Keratinocyte (primary cell): ENCODE measurements at places on chromosomes 4 and X.

DNA sequence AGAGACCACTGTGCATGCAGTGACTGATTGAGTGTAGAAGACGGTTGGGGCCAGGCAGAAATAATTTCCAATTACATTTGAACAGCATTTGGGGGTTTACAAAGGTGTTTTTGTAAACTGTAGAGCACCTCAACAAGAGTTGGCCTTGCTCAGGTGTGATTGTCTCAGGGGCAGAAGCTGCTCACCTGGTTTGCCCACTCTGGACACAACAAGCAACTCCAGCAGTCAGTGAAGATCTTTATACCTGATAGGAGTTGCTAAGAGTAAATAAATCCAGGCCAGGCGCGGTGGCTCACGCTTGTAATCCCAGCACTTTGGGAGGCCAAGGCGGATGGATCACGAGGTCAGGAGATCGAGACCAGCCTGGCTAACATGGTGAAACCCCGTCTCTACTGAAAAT lies 221.3 kb downstream of the RAB28 start:
- DNase-seq = no peak

DNA sequence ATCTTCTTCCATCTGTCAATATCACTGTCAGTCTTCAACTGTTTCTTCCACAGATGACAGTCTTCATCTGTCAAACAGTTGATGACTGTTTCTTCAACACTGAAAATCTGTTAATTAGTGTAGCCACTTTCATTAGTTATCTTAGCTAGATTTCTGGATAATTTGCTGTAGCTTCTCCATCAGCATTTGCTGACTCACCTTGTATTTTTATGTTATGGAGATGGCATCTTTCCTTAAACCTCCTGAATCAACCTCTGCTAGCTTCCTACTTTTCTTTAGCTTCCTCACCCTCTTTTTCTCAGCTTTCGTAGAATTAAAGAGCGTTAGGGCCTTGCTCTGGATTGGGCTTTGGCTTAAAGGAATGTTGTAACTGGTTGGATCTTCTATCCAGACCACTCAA lies 25.1 kb downstream of the USP53 start:
- DNase-seq = no peak

DNA sequence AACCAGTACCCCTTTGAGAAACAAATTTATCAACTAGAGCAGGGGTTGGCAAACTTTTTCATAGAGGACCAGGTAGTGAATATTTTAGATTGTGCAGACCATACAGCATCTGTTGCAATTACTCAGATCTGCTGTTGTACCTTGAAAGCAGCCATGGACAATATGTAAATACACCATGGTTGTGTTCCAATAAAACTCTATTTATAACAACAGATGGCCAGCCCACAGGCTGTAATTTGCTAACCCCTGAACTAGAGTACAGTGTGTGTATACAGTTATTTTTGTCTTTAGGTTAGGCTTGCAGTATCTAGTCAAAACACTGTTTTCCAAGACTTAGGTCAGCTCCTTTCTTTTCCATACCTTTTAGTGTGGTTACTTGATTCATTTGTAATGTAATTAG lies 54.4 kb downstream of the PHKA1 start:
- DNase-seq = no peak

DNA sequence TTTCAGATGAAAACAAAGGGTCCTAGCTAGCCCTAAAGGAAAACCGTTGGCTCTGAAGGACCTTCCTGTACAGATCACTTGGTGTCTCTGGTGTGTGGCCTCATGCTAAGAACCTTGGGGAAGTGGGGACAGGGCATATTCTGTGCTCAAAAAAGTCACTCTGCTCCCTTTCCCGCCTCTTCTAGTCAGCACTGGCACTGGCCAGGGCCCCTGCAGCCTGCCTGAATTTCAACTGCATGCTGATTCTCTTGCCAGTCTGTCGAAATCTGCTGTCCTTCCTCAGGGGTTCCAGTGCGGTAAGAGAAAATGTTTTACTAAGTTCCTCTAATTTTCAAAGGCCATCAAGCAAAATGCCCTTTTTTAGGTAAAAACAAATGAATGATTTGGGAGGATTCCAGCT lies 3.4 kb downstream of the CYBB start:
- no peak for DNase-seq

GRCh38 chr4:6367371-6367851 lies 97.8 kb downstream of the WFS1 start:
- no peak for DNase-seq

DNA sequence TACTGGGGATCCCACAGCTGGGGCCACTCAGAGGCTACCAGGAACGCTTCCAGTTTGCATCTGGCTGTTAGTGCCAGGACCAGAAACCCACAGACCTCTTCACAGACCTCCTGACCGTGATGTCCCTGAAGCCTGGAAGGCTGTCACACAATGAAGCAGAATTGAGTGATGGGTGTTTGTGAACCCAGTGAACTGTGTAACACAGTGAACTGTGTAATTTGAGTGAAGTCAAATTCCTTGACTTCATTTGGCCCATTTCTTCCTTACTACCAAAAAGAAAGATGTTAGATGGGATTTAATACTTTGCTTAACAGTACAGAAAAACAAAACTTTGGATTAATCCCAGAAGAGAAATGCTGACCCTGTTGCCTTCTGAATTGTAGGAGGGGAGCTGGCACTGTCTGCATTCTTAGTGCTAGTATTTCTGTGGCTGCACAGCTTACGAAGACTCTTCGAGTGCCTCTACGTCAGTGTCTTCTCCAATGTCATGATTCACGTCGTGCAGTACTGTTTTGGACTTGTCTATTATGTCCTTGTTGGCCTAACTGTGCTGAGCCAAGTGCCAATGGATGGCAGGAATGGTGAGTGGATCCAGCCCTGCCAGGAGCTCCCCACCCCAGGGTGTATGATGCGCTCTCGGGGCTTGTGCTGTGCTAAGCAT lies 17.8 kb downstream of the SRD5A3 start:
- no peak for DNase-seq

DNA sequence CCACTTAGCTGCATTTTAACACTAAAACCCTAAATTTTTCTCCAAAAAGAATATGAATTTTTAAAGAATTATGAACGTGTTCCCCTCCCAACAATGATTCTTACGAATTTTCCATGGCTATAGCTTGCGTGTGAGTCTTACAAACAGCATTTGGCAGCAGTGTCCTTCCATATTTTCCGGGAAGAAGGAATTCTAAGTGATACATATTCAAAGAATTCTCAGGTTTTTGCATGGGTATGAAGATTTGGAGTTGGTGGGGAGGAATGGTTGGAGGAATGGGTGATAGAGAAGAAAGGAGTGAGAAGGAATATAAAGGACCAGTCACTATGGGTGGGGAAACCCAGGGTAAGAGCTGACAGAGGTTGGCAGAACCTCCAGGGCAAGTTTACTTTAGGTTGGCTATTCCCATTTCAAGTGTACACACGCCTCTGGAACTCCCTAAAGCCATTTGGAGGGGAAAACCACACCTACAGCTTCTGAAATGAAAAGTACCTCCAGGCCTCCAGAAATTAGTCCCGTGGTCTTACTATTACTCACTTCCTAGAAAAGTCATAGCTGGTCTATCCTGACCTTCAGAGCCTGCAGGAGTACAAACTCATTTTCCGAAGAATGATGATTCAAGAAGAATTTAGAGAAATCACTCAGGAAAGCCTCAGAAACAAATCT lies 420.8 kb upstream of the DIPK2B start:
- DNase-seq = peak; percentile 87

- no peak for DNase-seq
Observed at GRCh38 chr4:85372966-85373365, 102.0 kb upstream of the ARHGAP24 start.

GRCh38 chr4:165457793-165458192 lies 79.0 kb downstream of the CPE start:
- no peak for DNase-seq

DNA sequence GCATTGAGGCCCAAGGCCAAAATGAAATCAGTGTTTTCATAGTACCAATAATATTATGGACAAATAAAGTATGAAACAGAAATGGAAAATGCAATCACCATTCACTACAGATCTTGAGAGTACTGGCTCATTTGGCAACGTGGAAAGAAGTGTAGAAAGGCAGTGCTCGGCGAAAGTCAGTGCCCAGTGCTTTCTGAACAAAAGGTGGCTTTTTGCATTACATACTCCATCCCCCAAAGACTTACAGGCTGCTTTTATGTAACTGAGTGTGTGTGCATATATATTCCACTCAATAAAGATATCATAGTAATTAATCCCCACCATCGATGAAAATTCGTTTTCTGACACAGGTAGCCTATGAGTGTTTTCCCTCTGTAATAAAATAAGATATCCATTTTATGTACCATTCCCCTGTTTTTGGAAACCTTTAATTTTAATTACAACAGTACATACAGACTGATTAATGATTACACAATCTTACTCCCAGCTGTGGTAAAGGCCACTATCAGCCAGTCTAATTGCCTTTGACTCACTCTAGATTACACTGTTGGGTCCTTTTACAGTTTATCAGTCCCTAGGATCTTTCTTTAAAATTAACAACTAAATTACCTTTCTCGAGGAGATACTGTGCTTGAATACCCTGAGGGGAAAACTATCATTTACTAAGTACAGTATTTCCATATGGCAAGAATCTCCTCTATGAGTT lies 65.9 kb downstream of the MAD2L1 start:
- DNase-seq = no peak

DNA sequence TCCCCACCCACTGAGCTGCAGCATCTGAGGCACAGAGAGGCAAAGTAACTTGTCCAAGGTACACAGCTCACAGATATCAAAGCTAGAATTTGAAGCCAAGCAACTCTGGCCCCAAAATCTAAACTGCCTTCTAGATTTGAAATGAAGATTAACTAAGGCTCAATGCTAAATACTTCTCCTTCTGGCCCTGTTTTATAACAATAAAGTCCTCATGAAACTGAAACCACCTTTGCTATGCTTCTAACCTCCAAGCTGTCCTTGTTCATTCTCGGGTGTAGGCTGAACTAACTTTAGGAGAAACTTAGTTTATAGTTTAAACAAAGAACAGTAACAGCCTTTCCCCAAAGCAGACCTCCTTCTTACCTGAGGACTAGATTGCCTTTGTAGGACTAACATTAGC lies 93.6 kb downstream of the DCTD start:
- no peak for DNase-seq

GRCh38 chrX:84322083-84322827 lies 134.3 kb upstream of the RPS6KA6 start:
- DNase-seq = no peak

GRCh38 chr4:183443655-183444213 lies 702 bp upstream of the CDKN2AIP start:
- DNase-seq = no peak

DNA sequence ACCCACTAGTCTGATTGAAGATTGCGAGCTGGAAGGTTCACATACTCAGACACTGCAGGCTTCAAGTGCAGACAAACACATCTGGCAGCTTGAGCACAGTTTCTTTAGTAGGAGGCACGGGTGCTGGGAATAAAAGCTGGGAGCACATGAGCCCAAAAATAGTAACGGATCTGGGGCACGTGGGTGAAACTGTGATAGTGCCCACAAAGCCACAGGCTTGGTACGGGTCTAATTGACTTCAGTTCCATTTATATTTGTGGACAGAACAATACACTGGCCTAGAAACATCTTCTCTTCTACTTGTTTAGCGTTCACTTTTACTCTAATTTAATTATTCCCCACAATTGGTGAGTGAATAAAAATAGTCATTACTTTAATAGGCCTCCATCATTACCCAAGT lies 2370.7 kb downstream of the PCDH7 start:
- no peak for DNase-seq

GRCh38 chrX:87634361-87634760 lies 116.8 kb downstream of the KLHL4 start:
- DNase-seq = no peak

- no peak for DNase-seq
Observed at GRCh38 chr4:14400307-14400706, 602.0 kb upstream of the CPEB2 start.

DNA sequence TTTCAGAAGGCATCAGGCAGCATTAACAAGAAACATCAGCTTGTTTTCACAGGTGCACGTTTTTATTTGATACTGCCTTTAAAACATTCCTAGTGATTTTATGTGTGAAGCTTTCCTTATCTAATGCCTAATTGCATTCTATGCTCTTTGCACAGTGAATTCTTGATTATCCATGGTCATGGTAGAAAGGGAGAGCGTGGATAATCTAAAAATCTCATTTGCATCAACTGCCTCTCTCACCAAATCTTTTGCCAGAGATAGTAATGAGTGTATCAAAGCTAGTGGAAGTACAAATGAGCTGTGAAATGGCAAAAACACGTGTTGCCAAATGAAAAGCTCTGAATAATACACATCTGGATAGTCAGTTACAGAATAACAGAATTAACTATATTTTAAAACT lies 170.5 kb downstream of the NAA11 start:
- DNase-seq = no peak

DNA sequence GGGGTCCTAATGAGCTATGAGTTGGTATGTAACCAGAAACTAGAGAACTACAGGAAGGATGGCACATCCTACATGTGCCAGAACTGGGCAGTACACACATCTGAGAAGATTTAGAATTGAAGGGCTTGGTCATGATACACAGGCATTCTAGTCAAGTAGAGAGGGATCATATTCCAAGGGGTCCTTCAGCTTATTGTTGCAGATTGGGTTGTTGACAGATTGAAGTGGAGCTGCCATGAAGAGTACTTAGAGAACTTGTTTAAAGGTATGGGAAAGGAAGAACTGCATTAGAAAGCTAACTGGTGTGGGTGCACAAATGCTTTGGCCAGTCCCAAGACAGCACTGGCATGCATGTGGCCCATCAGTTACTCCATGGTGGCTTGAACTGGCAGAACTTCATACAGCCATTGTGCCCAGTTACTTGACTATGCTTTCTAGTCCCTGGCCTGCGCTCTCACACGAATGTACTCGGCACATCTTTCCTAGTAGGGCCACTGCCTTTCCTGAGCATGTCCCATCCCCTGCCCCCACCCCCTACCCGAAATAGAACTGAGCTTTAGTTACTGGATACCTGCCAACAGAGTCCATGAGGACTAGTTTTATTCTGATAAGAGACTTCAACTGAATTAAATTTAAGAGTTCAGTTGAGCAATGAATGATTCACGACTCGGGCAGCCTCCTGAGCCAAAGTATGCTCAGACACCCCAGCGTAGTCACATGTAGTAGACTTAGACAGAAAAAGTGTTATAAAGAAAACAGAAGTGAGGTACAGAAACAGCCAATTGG lies 64.0 kb downstream of the CCNG2 start:
- no peak for DNase-seq

DNA sequence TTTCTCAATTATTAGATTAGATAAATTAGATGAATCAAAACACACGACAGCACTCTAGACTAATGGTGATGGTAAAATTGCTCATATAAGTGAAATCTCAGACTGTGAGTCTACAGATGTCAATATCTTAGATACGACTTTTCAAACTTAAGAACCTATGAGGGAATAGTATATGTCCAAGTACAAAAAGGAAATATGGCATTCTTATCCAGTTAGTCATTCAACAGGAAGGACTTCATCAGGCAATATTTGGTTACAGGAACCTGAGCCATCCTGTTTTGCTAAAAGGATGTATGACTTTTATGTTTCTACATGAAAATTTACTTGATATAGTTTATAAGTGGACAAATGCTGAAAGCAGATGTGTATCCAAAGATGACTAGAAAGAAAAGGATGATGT lies 107.0 kb downstream of the CT47B1 start:
- no peak for DNase-seq

- no peak for DNase-seq
Observed at GRCh38 chr4:89708903-89709421, 128.0 kb downstream of the SNCA start.

GRCh38 chr4:89514811-89515210 lies 207.2 kb upstream of the GPRIN3 start:
- DNase-seq = no peak

GRCh38 chr4:7842384-7843279 lies 97.0 kb downstream of the AFAP1 start:
- DNase-seq = peak; percentile 89
